HuH-7 (cell line): ENCODE measurements at places on chromosomes 5 and 9.

DNA sequence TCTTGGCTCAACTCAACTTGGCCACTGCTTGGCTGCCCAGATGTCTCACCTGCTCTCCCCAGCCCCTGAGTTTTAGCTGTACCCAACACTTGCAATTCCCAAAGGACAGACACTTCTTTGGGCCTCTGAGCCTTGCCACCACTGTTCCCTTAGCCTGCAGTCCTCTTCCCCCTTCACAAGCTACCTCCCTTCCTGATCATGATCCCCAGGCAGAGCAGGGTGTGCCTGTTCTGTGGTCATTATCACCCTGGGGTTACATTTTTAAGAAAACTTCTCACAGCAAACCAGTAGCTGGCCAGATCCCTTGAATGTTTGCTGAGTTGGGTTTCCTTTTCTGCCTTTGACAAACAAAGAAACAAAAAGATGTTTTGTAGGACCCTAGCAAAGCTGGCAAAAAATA lies 87.5 kb upstream of the PRRC1 start:
- no peak for DNase-seq

DNA sequence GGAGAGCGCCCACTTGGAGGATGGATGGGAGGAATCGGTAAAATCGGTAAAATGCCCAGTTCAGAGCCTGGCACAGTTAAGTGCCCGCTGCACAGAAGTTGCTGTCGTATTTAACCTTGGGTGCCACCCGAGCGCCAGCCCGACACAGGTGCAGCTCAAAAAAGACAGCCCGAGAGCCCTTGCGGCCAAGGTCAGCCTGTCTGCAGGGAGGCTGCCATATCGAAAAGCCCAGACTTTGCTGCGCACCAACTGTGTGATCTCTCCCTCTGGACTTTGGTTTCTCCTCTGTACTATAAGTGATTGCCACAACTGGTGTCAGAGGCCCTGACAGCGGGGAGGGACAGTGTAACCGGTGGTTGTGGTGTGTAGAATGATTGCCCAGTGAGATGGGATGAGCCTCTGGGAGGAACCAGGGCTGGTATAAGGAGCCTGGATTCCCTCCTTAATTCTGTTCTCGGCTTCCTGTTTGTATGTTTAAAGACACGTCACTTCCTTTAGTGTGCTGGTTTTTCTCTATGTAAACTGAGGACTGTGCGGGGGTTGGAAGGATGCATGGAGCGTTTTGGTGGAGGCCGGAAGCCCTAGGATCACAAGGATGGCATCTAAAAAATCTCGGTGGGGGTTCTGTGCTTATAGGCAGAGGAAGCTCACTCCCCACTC lies 792 bp downstream of the NTMT1 start:
- DNase-seq, result no peak

DNA sequence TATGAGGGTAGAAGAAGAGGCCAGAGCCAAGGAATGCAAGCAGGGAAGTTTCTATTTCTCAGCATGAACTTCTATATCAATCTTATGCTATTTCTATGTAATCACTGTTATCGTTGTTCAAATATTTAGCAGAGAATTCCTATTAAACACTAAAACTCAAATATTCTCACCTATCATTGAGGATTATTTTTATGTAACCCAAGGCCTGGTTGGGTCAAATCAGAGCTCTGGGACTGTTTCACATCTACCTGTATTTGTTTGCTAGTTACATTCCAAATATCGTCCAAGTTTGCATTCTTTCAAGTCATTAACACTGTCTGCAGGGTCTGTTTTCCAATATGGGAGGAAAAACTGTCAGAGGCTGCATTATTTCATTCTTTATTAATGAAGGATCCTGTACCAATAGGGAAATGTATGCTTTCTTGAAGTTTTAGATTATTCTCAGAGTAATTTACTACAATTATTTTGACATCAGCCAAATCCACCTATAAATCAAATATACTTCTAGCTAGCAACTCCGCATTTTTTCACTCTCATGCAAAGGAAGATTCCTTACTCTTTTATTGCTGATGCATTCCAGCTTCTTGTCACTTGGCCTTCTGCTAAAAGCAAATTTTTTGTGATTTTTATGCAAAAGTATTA lies 52.2 kb downstream of the LURAP1L start:
- DNase-seq, result no peak

GRCh38 chr5:4145511-4145910 lies 549.9 kb downstream of the IRX1 start:
- DNase-seq, result no peak

DNA sequence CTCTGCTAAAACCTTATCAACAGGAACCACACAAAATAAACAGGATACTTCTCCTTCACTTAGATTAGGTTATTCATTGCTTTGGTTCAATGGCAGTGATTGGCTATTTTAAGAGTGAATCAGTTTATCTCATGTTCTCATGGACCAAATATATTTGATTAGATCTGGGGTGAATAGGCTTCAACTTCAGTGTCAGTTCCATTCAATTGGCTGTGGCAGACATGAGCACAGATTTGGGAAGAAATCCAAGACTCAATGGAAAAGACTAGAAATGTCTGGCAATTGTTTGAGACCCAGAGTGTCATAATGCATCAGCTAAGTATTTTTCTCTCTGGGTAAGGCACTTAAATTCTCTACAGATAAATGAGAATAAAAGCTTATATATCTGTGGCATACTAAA lies 37.1 kb downstream of the CDH18 start:
- no peak for DNase-seq

DNA sequence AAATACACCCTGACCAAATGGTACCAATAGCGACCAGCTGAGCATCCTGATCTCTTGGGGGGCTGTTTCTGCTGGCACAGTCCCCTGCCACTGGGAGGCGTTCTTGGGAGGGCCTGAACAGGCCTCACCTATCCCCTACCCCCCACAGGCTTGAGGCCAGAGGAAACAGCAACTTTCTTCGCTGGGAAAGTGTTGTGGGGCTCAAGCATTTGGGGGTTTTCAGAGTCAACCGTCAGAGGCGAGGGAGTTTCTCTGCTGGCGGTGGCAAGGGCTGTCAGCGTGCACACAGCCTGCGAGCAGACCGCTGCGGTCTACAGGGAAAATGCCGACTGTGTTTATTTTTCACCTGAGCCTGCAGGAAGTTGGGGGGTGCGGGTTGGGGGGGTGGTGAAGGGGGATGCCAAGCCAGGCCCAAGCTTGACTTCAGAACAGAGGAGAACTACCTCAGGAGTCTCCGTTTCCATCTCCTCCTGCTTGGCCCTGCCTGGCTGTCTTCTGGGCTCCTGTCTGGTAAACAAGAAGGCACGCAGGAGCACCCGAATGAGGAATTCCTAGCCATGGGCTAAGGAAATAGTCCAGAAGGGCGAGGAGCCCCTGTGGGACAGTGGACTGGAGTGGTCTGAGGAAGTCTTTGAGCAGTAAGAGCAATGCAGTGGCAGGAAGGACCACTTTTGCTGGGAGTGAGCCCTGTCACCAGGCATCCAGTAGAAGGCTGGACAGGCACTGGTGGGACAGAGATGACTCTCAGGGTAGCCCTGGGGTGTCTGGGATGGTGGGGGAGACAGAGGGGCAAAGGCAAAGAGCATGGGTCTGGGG lies 18.1 kb downstream of the TCF7 start:
- no peak for DNase-seq

DNA sequence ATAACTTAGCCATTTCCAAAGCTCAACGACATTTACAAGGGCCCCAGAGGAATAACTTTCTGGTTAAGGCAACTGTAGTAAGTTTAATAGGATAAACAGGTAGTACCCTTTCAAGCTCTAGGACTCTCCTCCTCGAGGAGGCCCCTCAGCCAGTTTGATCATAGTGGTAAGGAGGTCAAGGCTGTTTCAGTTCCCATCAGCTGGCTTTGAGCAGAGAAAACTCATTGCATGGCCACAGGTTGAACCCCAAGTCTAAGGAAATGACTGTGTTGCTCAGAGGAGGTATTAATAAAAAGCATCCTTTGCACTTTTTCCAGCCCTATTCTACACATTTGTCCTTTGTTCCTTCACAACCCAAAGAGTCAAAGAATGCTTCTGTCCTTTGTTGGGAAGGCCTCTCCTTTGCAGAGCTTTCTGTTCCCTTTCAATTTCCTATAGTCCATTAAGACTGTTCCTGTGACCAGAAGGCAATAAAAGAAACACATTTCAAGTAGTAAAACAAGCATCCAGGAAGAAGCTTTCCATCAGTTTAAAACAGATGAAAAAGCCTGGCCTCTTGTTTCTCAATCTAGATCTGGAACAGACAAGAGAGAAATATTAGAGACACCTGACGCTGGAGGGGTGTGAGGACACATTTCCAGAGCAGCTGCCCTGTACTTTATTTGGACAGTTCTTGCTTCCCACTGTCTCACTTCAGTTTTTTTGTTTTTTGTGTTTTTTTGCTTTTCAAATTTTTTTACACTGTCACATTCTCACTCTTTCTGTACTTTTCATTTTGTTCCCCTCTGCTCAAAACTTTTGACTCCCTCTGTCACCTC lies 54.1 kb downstream of the PRRC1 start:
- no peak for DNase-seq

DNA sequence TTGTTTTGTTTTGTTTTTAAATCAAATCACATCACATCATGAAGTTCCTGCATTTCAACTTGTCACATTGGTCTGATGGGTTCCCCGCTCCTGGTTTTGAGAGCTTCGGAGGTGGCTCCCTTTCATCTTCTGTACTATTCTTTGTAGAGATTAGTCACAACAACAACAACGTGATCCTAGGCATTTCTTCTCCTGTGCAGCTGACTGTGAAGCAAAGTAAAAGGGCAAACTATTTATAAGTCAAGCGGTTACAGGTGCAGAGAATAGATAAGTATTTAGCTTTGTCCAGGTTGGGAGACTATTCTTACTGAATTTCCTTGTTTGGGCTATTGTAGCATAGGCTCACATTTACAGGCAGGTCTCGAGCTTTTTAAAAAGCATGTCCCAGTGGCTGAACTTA lies 197.7 kb upstream of the CDKN2B start:
- no peak for DNase-seq

- no peak for DNase-seq
Measured at GRCh38 chr5:125722550-125722949, 700.7 kb upstream of the GRAMD2B start.

- DNase-seq, result no peak
Measured at GRCh38 chr5:126364206-126364902, 58.9 kb upstream of the GRAMD2B start.

DNA sequence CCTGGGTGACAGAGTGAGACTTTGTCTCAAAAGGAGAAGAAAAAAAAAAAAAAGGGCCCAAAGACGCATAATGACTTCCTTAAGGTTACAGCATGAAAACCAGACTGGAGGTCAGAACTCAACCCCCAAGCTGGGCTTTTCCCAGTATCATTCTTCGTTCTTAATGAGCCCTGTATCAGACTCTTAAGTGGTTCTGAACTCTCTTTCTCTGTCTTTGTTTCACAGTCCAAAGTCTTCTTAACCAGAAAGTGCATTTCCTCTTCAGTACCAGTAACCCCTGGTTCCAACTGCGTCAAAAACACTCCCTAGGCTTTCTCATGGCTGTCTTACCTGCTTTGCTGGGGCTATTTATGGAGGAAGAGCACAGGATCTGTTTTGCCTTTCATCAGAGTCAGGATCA lies 38.4 kb upstream of the SHB start:
- DNase-seq, result no peak

GRCh38 chr5:146188358-146188757 lies 5.9 kb upstream of the LARS1 start:
- DNase-seq, result no peak

DNA sequence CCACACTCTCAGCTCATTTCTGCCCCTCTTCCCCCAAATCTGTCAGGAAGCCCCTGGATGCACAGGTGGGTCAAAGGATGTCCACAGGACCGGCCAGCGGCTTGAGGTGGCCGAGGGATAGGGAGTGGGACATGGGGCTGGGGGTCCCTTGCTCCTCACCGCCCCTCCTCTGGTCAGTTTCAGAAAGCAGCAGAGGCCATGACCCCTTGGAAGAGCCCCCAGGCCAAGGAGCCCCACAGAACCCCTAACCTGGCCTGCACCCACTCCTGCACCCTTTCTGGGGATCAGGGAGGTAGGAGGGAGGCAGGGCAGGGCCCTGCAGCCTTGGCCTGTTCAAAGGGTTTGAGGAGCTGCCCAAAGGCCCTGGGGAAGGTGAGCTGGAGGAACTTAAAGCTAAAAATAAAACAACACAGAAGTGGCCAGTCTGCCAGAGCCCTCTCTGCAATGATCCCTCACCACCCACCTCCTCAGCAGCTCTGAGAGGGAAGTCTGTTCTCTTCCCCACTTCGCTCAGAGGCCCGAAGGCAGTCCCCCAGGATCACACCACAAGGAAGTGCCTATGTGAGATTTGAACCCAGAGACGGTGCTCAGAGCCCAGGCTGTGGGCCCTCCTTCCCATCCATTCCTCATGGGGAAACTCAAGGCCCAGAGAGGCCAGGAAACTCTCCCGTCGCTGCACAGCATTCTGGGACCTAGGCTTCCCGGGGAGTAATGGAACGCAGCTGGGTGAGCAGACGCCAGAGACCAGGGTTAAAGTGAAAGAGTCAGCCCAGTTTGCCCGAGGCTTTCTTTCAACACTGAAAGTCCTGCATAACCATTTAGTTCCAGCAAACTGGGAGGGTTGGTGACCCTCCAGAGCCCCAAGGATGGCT lies 910 bp downstream of the ENG start:
- no peak for DNase-seq

GRCh38 chr5:168693883-168694282 lies 114.7 kb upstream of the PANK3 start:
- DNase-seq, result no peak

DNA sequence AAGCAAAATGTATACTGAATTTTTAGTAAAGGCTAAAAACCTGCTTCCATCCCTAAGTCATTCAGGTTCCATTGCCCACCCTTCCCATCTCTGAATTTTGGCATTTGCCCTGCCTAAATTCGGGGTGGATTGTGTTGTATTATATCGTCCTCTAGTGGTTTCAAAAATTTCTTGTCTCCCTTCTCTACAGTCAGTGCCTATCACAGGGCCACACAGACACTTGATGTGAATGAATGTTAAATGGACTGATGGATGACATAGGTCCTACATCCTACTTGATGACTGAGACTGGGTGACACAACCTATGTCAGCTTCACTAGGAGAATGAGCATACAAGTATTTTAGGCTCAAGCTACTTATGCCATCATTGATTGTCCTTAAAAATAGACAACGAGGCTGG lies 45.6 kb upstream of the SLC30A5 start:
- DNase-seq, result no peak

- no peak for DNase-seq
Measured at GRCh38 chr5:130978475-130978874, 186.6 kb downstream of the HINT1 start.
